Activated naive CD8-positive, alpha-beta T cell treated with anti-CD3 and anti-CD28 coated beads, Interleukin-2, amount 50 U/mL, for 16 hours (primary cell): ENCODE measurements at places on chromosomes 3 and 15.

GRCh38 chr3:138471481-138471880, 37.1 kb downstream of the ESYT3 start:
- DNase-seq = no peak

GRCh38 chr3:27669591-27669990, 52.5 kb downstream of the EOMES start:
- DNase-seq = no peak

DNA sequence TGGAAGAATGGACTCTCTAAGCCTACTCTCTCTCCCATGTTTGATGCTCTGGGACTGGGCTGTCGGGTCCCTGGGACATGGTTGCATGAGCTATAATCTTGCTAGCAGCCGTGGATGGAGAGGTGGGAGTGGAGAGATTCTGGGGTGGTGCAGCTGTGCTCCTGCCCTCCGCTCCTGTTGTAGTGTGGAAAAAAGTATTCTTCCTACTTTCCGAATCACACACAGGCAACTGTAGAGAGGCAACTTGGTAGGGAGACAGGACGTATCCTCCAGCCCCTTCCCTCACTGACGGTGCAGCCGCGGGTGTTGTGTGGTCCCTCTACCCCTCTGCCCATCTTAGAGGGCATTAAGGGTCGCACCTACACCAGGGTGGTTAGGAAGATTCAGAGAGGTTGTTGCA, 281.4 kb upstream of the TLE3 start:
- DNase-seq = no peak

GRCh38 chr3:109982201-109982600, 644.9 kb upstream of the DPPA4 start:
- DNase-seq = no peak

DNA sequence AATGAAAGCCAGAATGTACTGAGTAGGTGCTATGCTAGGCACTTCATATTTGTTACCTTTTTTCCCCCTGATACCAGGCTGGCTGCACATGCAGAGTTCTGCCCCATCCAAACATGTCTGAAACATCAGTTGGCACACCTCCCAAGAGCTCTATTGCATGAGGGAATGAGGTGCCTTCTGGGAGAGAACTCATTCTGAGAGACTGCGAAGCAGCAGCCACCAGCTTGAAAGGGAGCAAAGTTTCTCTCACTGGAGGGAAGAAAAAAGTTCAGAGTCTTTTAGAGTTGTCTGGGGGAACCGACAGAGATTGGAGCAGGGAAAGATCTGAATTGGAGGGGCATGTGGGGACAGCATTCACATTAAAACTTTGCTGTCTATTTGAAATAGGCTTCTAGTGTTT, 84.1 kb downstream of the AGBL1 start:
- no peak for DNase-seq

GRCh38 chr15:91807122-91807521, 46.4 kb upstream of the SLCO3A1 start:
- DNase-seq = no peak

GRCh38 chr3:128447561-128448013, 19.1 kb downstream of the DNAJB8 start:
- DNase-seq = no peak
